ENCODE measurements at places on chromosomes 6 and 20.

DNA sequence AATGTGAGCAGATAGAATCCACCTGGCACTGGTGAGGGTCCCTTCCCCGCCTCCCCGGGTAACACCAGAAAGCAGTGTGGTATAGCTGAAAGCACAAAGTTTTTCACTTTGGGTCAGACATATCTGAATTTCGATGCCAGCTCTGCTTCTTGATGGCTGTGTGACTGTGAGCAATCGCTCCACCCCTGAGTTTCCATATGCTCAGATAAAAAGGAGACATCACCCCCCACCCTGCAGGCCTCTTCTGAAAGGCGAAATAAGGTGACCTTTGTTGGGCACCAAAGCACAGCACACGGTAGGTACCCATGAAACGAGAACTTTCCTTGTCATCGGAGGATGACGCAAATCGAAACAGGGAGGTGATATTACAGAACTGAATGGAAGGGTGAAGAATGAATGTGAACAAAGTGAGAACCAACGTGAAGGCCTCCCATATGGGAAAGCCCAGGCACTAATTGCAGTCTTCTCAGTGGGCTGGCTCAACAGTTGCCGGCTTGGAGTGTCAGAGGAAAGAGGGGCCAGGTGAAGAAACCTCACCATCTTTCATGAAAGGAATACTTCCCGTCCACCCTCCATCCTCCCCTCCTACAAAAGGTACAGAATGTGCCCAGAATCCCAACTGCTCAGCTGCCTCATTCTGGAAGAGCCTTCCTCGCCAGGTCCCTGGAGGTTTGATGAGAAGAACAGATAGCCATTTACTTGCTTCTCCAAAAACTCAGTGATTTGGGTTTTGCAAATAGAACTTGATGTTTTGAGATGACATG, 61.8 kb downstream of the NFATC2 start:
- no peak for DNase-seq

DNA sequence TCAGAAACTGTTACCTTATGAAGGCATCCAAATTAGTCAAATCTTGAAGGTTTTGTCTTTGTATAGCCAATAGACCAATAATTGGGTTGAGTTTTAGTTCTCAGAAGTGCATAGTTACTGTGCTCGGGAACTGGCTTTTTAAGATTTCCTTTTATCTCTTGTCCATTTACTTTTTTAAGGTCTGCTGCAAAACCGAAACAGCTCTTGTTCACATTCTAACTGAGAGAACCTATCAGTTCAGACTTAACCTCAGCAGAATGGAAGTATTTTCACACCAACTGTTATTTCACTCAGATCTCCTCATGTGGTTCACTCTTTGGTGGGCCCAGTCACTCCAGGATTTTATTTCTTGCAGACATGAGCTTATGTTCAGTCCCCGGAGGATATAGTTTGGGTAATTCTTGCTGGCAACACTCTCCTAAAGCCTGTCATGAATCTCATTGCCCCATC, 55.5 kb downstream of the TPBG start:
- no peak for DNase-seq

DNA sequence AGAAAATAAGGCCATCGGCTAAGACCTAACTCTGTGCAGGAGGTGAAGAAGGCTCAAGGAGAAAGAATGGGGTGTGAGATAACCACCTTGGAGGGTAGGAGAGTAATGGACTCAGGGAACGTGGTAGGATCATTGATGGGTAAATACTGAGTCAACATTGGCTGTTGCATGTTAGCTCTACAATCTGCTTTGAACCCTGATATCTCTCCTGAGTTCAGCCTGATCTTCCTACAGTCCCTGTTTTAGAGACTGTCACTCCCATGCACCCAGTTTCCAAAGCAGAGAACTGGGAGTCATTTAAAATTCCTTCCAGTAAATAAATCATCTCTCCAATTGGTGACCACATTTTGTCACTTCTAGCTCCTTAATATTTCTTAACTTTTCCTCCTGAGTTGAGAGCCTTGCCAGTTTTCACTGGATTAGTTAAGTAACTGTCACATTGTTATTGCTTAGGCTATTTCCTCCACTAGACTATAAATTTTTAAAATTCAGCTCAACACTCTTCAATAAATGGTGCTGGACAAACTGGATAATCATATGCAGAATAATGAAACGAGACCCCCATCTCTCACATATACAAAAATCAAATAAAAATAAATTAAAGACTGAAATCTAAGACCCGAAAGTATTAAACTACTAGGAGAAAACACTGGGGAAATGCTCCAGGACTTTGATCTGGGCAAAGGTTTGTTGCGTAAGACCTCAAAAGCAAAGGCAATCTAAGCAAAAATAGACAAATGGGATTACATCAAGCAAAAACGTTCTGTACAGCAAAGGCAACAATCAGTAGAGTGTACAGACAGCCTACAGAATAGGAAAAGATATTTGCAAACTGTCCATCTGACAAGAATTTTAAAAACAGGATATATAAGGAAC, 138.9 kb upstream of the TMEM170B start:
- no peak for DNase-seq

GRCh38 chr6:110534731-110535492, 58.5 kb upstream of the SLC22A16 start:
- DNase-seq = no peak

GRCh38 chr6:1704711-1705110, 95.0 kb downstream of the FOXC1 start:
- no peak for DNase-seq
